Stimulated activated CD8-positive, alpha-beta memory T cell treated with anti-CD3 and anti-CD28 coated beads, Interleukin-2, amount 100 ng/mL, for 1 hour (primary cell): ENCODE measurements at places on chromosomes 7 and 10.

GRCh38 chr7:139886206-139886605, 57.1 kb downstream of the TBXAS1 start:
- no peak for DNase-seq

DNA sequence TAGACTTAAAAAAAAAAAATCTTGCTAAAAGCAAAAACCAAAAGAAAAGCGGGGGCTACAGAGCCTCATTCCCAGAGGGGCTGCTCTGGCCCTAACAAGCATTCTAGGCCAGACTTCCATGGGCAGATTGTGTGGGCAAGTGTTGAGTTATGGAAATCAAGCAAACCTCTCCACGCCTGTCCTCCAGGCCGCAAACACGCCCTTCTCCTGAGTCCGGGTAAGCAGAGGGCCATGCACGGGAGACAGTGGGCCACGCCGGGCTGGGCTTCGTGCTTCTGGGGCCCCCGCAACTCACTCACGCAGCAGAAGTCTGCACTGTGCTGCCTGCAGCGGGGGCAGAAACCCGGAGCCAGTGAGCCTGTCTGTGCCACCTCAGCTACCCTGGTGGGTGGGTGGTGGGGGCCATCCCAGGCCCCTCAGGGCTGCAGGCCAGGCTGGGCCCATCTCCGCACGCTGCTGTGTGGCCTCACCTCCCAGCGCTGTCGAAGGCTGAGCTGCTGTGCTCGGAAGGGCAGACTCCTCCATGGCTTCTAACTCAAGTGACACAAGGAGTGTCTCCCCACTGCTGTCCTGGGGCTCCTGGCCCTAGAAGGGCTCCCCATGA, 125.6 kb downstream of the FAM53B start:
- DNase-seq: no peak

GRCh38 chr7:99679032-99679399, 780 bp downstream of the CYP3A5 start:
- DNase-seq: no peak

GRCh38 chr7:131400681-131401176, 73.1 kb downstream of the MKLN1 start:
- DNase-seq: no peak

DNA sequence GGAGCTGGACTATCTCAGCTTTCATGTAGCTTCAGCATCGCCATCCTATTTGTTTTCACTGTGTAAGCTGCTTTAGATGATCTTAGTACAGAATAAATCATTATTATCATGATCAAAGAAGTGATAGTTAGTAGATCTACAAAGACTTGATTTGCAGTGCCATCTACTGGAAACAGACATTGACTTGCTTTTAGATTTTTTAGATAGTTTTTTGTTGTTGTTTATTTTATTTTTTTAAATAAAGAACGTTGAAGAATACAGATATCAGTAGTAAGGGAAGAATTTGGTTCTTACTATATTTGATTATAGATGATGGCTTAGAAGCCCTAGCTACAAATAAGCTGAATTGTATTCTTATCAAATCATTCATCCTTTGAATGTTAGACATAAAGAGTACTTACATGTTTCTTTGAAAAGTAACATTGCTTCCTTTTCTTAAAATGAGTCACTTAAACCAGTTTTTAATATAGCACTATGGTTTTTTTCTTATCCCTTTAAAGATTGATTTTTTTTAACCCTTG, 6.3 kb upstream of the SFMBT2 start:
- DNase-seq: no peak

GRCh38 chr7:150443793-150444540, 6.5 kb upstream of the GIMAP8 start:
- no peak for DNase-seq

DNA sequence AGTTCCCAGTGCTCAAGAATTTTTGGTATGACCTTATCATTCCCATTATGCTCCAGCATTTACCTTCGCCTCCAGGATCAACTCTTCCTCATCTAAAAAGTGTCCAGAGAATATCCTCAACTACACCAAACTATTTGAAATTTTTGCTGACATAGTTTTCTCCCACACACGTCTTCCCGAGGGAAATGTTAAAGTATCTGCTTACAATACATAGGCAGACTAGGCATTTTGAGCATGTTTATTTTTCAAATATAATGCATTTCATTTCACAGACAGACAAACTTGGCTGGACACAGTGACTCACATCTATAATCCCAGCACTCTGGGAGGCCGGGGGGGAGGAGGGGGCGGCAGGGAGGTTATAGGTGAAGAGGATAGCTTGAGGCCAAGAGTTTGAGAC, 177.1 kb upstream of the TRIM24 start:
- DNase-seq: no peak

DNA sequence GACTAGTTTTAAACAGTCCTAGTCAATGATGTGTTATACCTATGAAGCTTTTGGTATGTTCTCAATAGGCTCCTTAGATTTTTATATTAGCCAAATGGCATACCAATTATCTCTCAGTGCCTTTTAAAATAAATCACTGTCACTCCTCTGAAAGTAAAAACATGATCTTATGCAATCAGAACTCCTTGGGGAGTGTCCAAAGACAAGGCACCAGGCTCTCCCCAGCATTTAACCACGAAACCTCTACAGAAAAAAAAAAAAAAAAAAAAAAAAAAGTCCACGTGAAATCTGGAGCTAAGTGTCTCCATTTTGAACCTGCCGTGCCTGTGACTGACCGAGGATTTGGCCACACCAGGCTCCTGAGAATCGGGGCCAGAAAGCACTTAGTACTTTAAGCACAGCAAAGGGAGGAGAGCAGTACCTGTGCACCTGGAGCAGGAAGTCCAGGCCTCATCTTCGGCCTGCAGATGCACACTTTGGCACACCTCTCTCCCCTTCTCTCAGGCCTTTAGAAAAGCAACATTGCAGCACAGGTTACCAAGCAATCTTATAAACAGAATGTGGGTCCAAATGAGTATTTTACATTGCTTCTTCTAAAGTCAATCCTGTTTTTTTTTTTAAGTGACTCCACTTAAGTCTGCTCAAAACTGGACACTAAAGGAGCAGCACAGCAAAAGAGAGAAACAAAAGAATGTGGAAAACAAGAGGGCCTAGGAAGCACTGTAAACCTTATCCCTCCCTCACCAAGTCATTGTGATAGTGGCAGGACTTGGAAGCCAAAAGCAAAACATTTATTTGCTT, 1.5 kb downstream of the FAM13C start:
- no peak for DNase-seq

DNA sequence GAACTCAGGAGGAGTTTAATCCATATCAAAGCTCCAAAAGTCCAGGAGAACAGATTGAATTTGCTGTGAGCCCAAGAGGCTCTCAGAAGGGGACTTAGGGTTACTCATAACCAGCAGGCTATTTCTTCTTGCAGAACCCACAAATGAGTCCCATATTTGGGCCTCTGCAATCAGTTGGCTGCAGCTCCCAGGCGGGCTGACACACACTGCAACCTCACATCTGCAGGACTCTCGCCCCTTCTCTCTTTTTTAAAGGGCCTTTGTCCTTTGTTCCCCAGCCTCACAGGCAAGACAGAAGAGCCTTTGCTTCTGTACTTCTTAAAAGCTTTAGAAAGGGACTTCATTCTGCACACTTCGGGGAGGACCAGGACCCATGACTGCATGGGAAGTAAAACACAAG, 26.7 kb downstream of the CREB3L2 start:
- DNase-seq: no peak

- no peak for DNase-seq
These were observed 20.6 kb upstream of the VPS41 start for GRCh38 chr7:38929460-38930171.

- no peak for DNase-seq
These were observed 181.7 kb downstream of the PRKCQ start for GRCh38 chr10:6398399-6398798.

DNA sequence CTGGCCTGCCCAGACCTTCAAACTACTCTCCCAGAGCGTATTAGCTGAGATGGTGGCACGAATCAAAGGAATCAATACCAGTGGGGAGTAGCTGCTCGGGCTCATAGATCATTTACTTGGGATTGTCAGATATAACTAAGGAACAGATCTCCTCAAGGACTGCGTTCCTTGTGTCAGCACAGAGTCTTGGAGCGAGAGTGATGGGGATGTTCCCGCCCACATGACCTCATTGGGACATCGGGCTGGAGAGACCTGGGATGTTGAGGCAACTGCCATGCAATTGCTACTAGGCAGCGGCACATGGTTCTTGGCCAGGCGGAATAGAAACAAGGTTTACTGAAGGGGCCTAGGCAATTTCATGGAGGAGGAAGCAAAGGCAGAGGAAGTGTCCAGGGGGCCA, 132.6 kb downstream of the FRMD4A start:
- DNase-seq: no peak

- no peak for DNase-seq
These were observed 665.1 kb downstream of the CCSER2 start for GRCh38 chr10:84993251-84994035.

GRCh38 chr10:131270461-131271190, 40.9 kb downstream of the TCERG1L start:
- no peak for DNase-seq

GRCh38 chr7:47428052-47428767, 153.7 kb downstream of the TNS3 start:
- DNase-seq: no peak

- DNase-seq: no peak
These were observed 82.2 kb downstream of the MDFIC start for GRCh38 chr7:115004121-115004520.

DNA sequence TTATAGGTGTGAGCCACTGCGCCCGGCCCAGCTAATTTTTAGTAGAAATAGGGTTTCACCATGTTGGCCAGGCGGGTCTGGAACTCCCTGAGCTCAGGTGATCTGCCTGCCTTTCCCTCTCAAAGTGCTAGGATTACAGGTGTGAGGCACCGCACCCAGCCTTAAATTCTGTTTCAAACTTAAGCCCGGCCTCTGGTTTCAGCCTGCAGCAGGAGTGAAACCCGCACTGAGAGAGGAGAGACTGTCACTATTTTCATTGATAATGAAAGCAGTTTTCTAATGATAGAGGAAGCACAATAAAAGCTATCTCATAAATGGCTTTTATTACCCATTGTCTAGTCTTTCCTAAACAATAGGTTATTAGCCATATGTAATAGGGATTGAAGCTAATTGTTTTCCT, 415.5 kb downstream of the GALNT17 start:
- no peak for DNase-seq

DNA sequence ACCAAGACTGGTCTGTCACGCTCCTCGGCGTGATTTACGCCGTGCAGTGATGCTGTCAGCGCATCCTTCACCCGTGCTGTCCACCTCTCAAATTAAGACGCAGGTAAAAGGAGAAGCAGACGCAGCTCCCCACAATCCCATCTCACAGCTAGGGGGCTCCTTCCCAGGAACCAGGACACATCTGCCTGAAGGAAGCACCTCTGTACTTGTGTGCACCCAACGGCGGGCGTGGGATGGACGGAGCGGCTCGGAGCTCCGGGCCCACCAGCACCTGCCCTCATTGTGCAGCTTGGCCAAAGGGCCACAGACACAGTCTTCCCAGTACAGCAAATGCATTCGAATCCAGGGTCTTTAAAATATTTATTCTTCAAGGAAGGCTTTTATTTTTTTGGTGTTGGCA, 55.3 kb downstream of the STK32C start:
- DNase-seq: no peak

DNA sequence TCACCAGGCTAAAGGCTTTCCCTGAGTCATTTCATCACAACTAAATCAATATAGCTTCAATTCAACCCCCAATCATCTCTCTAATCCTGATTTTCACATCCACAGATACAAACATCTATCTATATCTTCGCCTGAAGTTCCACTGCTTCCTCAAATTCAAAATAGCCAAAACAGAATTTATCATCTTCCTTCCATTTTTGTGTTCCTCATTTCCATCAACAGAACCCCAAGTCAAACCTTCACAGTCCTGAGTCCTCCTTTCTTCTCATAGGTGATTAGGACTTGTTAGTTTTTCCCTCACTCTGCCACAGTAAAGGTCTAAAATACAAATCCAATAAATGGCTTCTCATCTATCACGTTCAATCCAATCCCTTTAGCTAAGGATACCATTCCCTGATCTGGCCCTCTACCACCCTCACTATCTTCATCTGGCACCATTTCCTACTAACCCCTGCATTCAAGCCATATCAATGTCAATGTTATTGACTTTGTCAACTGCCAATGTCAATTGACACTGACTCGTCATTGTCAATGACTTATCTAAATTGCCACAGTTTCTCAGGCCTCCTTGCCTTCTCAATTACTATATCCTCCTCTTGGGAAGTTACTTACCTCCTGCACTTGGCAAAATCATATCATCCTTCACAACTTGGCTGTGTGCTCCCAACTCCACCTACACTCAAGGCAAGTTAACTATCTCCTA, 2.6 kb downstream of the HYCC1 start:
- no peak for DNase-seq

GRCh38 chr7:6618621-6619020, 3.2 kb downstream of the ZNF853 start:
- DNase-seq: no peak

DNA sequence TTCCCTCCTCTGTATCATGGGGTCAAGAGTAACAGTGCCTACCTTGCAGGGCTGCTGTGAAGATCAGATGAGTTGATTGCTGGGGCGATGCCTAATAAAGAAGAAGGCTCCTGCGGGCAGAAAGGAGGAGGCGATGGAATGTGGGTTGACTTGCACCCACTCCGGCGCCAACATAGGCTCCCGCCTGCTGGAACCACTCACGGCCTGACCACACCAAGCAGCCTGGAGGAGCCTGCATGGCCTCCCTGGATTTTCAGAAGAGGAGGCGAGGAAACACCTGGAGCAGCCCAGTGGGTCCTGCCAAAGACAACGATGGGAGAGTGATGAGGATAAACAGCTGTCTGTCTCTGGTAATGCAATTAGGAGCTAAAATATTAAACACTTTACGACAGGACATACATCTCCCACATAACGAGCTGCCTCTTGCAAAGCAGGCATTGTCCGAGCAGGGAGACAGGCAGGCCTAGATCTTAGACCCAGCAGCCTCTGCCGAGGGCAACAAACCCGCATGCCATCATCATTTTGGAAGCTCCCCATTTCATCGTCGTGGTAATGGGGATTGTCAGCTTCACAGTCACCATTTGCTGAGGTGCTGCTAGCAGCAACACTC, 302.9 kb upstream of the ZMIZ1 start:
- DNase-seq: no peak

- DNase-seq: no peak
These were observed 110.8 kb upstream of the FGFR2 start for GRCh38 chr10:121708728-121709674.

GRCh38 chr7:152085131-152085530, 59.7 kb downstream of the GALNT11 start:
- DNase-seq: no peak
